Fibroblast of skin of right biceps (primary cell): ENCODE measurements at places on chromosomes 4 and X.

GRCh38 chr4:6957994-6958393, 48.4 kb downstream of the TBC1D14 start:
- no peak for DNase-seq

GRCh38 chrX:44899946-44900345, 27.0 kb downstream of the KDM6A start:
- DNase-seq = no peak

GRCh38 chrX:10979956-10980355, 131.2 kb upstream of the HCCS start:
- DNase-seq = peak; percentile 11

GRCh38 chrX:8728932-8729535, 2.9 kb downstream of the ANOS1 start:
- DNase-seq = no peak

GRCh38 chr4:42492962-42493361, 95.7 kb downstream of the SHISA3 start:
- DNase-seq = no peak

DNA sequence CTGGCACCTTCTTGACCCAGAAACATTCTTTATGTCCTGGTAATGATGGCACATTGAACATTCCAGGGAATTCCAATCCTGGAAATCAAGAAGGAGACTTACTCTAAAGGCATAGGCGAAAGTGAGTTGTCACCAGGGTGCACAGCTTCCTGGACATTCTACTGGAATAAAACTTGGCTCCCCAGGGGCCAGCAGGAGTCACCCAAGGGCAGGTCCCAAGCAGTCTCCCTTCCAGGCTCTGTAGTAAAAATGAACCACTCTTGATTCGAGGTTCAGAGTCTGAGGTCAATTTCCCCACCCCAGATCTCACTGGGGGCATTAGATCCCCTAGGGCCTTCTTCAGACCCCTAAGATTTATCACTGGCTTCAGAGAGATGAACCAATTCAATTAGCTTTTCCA, 338.7 kb upstream of the GATB start:
- DNase-seq = no peak

DNA sequence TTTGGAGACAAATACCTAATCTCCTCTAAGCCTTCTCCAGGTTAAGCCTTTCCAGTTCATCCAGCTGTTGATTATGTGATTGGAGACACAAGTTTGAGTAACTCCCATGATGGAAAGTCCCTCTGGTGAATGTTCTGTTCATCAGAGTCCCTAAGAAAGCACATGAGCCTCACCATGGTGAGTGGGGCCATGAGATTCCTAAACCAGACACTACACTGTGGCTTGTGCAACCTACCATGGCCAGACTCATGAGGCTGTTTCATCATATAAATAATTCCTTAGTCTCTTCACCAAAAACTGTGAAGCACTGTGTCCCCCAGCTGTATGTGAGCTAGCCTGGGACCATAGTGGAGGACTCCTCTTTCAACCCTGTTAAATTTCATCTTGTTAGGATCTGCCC, 14.4 kb downstream of the PKD2 start:
- DNase-seq = no peak

GRCh38 chr4:3666263-3666662, 99.9 kb upstream of the ADRA2C start:
- no peak for DNase-seq

DNA sequence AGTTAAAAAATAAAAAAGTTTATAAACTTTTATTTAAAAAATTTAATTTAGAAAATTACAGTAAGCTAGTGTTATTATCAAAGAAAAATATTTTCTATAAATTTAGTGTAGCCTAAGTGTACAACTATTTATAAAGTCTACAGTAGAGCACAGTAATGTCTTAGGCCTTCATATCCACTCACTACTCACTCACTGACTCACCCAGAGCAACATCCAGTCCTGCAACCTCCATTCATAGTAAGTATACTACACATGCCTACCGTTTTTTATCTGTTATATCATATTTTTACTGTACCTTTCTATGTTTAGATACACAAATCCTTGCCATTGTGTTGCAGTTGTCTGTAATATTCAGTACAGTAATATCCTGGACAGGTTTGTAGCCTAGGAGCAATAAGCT, 129.0 kb upstream of the FAM47B start:
- peak; percentile 49 for DNase-seq

DNA sequence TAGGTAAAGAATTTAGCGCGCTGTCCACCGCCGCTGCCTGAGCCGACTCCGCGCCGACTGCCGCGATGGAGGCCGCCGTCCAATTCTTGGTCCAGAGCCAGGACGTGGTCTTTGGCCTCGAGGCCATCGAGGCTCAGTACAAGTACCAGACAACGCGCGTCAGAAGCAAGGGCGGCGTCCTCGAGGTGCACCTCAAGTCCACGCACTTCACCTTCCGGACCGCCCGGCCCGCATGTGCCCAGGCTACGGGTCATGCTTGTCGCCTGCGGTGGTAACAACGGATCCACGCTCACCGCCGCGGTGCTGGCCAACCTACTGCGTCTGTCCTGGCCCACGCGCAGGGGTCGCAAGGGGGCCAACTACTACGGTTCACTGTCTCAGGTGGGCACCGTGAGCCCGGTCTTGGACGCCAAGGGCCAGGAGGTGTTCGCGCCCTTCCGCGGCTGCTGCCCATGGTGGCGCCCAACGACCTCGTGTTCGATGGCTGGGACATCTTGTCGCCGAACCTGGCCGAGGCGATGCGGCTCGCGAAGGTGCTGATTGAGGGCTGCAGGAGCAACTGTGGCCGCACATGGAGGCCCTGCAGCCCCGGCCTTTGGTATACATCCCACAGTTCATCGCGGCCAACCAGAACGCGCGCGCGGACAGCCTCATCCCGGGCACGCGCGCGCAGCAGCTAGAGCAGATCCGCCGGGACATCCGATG, 128.0 kb downstream of the ANAPC4 start:
- no peak for DNase-seq

DNA sequence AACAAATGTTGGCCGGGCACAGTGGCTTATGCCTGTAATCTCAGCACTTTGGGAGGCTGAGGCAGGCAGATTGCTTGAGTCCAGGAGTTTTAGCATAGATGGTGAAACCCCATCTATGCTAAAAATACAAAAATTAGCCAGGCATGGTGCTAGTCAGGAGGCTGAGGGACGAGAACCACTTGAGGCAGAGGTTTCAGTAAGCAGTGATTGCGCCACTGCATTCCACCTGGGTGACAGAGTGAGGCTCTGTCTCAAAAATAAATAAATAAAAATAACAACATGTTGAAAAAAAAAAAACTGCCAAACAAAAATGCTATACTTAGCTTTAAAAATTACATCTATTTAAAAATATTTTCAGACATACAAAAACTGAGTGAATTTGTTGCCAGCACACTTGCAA, 374.2 kb upstream of the SMIM31 start:
- no peak for DNase-seq

DNA sequence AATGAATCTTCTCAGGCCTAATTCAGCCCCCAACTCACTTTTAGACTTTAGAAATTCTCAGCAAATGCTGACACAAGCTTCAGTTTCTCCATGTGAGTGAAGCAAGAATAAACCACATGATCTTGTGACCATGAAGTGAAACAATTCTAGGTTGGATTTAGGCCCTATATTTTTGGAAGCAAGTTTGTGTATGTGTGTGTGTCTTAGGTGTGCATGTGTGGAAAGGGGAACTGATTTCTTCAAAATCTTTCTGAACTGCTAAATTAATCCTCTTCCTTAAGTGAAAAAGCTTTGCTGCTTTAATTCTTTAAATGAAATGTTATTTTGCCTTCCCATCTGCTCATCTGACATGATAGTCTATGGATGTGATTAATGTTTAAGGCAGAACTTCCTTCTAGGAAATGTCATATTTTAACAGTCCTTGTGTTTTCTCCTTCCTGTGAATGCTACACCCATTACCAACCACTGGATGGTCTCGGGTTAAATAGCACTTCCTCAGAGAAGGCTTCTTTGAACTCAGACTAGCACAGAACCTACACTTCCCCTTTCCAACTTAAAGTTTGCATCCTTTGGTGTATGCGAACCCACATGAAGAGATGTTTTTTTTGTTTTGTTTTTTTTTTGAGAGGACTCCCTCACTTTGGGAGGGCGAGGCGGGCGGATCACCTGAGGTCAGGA, 1.2 kb upstream of the TMEM144 start:
- no peak for DNase-seq

GRCh38 chr4:87224141-87224923, 3.9 kb upstream of the KLHL8 start:
- no peak for DNase-seq

GRCh38 chr4:153275380-153276276, 68.9 kb upstream of the MND1 start:
- no peak for DNase-seq

DNA sequence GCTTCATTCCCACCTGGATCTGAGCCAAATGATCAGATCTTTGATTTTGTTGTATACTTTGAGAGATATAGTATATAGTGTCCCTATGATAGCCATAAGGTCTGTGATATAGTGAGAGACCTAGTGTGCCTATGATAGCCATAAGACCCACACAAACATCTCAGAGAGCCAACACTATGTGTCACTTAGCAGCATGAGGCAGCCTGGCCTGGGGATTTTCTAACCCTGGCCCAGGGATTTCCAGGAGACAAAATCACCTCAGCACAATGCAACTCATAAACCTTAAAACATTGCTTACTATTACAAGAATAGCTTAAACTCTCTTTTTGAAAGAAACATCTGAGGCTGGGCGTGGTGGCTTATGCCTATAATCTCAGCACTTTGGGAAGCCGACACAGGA, 23.2 kb upstream of the COL25A1 start:
- no peak for DNase-seq

DNA sequence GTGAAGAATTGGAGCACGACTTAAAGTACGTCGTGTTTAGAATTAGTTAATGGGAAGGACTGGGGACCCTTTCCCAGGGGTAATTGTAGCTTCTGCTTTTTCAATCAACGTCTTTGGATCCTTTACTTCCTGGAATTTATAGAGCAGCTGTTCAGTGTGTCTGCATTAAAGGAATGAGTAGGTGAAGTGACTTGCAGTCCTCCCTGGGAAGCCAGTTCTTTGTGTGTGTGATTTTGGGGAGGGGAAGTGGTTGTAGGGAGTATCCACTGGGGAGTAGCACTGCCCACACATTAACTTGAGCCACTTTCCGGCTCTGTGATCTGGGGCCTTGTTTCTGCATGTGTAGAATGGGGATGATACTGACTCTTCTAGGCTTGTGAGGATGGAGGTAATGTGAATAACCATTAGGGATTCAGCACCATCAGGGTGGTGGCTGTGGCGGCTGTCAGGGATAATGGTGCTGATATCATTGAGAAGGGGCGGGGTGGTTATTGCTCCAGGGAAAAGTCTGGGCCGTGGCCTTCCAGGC, 54.7 kb downstream of the TMEM131L start:
- no peak for DNase-seq

DNA sequence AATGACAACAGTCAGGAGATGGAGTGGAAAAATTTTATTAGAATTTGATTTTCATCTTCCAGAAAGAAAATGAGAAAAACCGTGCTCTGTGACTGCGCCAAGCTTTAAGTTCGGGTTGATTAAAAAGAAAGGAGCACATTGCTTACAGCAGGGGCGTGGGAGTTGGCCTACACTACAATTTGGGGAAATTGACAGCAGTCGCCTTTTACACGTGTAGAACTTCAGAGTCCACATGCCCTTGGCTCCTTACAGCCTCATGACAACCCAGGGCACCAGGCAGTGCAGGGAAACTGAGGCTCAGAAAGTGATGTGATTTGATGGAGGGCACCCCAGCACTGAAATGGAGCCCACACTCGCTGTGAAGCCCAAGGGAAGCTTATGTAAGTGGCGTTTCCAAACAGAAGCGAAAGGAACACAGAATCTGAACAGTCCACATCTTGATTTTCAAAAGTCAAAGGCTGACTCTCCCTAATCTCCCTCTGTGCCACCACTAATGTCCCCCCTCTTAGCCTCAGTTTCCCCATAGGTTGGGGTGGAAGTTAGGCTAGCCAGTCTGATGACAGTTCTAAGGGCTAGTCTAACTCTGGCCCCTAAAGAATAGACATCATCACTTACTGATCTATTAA, 5.5 kb downstream of the PPP2R2C start:
- no peak for DNase-seq

- peak; percentile 82 for DNase-seq
Measured at GRCh38 chr4:39614487-39615162, 24.0 kb downstream of the SMIM14 start.

DNA sequence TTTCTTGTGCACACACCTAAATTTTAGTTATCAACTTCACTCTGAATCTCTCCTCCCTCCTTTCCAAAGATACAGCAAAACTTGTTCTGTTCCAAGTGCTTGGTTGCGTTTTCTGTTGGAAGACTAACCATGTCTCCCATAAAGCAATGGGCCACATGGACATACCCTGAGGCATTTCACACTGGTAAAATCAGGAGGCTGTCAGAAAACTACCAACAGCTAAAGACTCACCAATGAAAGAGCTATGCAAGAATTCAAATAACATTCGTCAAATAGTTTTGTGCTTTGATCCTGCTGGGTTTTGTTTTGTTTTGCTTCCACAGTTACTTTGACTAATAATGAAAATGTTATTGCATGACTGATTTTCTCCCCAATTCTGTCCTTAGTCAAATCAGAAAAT, 46.0 kb downstream of the PHEX start:
- DNase-seq = no peak

- peak; percentile 74 for DNase-seq
Measured at GRCh38 chr4:145098675-145099037, 545 bp downstream of the ABCE1 start.

- no peak for DNase-seq
Measured at GRCh38 chr4:4651811-4652755, 110.2 kb upstream of the STX18 start.

- DNase-seq = no peak
Measured at GRCh38 chrX:148552775-148553174, 52.4 kb downstream of the AFF2 start.

DNA sequence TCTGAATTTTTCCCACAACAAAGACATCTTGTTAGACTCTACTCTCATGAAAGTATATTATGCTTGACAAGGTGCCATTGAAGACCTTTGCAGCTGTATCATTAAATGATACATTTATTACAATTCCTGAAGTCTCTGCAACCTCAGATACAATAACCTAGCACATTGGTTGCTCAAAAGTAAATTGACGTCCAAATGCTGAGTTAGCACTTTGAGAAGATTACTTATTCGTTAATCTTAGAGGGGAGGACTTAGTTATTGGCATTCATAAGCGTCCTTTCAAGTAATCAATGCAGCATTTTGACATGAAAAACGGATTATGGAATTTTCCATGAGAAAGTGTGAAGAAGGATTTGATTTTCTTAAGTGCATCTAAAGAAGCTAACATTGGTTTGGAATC, 151.6 kb downstream of the ARSF start:
- DNase-seq = no peak

- no peak for DNase-seq
Measured at GRCh38 chr4:71029504-71029903, 36.1 kb downstream of the DCK start.

DNA sequence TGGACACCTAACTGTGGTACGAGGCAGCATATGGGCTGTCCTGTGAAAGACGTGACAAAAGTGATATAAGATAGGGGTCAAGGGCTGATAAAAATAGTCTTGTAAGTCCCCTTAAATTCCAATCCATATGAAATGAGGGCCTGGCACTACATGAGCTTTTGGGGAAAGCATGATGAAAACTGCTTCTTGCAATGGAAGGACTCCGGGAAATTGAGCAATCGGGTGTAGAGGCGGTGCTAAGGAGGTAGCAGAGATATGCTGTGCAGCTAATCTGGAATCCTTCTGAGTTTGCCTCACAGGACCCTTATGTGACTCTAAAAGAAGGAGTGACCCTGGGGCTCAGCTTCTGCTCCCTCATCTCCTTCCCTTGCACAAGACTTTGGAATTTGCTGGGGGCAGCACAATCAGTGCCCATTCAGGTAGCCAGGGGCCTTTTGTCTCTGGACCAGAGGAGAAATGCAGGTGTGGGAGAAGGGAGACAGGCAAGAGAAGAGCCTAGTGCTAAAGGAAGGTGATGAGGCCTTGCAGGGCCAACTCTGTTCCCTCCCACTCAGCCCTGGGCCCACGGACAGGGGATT, 12.8 kb downstream of the CLDN2 start:
- DNase-seq = no peak
